ENCODE measurements at places on chromosomes 1 and 21.

GRCh38 chr1:101325144-101325543, 88.3 kb downstream of the S1PR1 start:
- DNase-seq: no peak

GRCh38 chr1:229229137-229229720, 41.7 kb upstream of the RAB4A start:
- no peak for DNase-seq

DNA sequence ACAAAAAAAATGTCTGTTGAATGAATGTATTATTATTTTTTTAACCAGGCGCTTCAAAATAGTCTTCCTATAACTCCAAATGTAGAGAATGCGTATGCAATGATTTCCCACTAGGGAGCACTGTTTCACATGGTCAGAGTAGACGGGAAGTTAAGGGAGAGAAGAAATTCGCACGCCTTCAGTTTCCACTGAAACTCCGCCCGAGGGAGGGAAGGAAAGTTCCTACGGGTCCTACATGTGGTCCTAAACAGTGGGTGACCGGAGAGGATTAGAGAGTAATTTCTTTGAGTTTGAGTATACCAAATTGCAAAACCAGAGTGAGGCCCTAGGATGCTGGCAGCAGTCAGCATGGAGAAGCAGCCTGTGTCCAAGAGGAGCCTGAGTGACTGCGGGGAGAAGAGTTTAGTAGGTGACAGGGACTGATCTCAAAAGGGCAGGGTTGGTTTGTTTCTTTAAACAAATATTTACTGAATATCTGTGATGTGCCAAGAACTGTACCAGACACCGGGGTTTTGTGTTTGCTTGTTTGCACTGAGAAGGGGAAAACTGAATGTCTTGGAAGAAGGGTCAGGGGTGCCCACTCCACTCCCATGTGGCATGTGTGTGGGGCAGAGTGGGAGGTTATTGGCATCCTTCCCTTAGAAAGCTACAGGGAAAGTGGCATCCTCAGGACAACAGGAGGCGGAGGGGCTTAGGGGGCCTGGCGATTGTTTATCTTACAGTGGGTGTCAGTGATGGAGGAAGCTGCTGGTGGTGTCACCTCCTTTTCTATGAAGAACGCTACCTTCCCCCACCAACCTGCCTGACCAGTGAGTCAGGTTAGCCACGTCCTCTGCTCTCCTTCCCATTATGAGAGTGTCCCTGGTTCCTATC, 22.8 kb downstream of the RNU5D-1 start:
- no peak for DNase-seq

DNA sequence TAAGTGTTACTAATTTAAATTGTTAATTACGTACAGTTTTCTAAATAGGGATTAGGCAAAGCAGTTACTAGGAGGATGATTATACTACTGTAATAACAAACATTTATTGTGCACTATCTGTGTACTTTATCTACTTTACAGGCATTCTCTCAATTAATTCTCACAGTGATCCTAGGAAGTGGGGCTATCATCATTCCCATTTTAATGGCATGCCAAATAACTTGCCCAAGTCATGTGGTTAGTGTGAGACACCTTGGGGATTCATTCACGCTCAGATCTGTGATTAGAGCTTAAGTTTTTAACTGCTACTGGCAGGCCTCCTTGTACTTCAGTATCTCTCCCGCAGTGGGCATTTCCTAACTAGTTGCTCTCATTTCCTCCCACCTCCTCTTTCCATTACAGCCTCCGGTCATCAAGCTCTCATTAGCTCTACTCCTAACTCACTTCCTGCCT, 11.5 kb downstream of the PHLDA3 start:
- DNase-seq: no peak

DNA sequence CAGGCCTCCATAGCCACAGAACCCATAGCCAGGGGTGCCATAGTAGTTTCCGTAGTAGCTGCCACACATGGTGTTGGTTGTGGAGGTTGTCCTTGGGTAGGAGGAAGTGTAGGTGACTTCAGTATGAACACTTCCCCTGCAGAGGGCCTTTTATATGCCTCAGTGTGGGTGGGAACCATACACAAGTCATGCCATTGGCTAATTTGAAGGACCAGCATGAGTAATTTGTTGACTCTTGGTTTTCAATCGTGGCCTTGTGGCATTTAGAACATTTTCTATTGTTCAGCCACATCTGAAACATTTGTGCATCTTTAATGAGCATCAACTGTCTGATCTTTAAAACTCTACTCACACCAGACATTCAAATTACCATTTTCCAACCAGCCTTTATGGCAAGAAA, at the start of gene KRTAP6-1:
Gene KRTAP6-1 (minus strand): TSS at position 95 of the 400 bp plus-strand sequence. CDS start 26 bp downstream, at position 69.
- DNase-seq: no peak

GRCh38 chr1:184082541-184083415, 31.2 kb downstream of the TSEN15 start:
- no peak for DNase-seq

DNA sequence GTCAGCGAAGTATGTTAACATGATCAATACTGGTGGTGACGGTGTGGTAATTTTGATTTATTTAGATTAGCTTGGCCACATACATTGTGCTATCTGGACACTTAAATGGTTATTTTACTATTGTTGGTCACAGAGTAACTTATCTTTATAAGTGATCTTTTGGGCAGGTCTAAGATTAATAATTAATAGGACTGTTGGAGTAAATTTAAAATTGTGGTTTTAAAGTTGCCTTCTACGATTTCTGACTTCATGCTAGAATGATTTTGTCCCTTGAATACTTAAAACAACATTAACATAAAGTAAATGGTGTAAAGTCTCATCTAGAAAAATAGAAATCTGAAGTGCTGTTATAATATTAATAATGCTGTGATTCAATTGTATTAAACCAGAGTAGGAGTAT, 14.7 kb downstream of the SRRM1 start:
- no peak for DNase-seq

GRCh38 chr1:233459968-233460367, 132.4 kb downstream of the MAP3K21 start:
- DNase-seq: no peak

DNA sequence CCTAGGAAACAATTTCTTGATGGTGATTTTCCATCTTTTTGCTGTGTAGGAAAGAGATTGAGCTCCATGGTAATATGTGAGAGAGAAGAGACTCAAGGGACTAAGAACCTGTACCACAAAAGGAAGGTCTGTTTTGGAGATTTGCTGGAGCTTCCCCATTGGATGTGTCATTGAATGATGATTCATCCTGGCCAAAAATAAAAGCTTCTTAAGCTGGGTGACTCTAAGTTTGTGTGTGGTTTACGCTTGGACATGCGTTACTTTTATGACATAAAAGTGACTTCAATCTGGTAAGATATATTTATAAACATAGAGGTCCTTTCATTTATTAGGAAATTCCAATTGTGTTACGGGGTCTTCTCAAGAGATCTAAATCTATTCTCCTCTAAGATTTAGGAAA, 17.4 kb upstream of the IL19 start:
- DNase-seq: no peak

GRCh38 chr1:154404511-154404931, 622 bp upstream of the IL6R start:
- no peak for DNase-seq

DNA sequence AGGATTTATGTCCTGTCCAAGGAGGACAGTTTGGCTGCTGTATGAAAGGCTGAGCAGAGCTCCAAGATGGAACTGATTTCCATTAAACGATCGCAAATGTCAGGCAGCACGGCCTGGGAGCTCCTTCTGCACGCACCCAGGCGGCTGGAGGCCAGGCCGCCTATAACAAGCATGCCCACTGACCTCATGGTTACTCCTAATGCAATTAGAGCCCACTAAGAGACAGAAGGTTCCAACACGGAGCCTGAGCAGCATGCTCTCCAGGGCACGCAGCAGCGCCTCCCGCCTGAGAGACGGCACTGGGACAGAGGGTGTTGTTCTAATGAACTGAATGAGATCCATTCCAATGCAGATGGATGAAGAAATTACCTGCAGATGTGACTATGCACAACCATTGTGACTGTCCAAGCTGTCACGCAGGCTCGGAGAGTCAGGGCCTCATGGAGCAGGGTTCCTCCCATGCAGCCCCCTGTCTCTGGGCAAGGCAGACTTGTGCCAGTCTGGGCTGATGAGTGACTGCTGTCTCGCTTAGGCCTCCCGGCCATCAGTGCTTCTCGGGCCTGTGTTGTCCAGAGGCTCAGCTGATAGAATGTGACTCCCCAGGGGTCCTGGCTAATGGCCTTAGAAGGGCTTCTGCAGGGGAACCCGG, 25.2 kb upstream of the CDCA8 start:
- no peak for DNase-seq

DNA sequence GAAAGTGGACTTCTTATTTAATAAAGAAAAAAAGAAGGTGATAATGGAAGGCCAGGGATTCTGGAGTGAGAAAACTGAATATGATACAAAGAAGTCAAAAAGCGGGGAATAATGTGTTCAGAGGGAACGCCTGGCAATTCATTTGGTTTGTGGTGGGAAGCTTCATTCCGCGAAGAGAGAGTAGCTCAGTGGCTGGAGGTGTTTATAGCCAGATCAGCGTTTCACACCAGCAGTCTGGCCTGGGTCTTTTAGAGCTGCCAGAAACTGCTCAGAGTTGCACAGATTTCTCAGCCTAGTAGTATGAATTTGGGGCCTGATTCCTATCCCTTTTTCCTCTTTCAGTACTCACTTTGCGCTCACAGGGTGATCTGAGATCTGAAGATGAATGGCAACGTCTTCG, 67.8 kb upstream of the IPO9 start:
- DNase-seq: no peak

DNA sequence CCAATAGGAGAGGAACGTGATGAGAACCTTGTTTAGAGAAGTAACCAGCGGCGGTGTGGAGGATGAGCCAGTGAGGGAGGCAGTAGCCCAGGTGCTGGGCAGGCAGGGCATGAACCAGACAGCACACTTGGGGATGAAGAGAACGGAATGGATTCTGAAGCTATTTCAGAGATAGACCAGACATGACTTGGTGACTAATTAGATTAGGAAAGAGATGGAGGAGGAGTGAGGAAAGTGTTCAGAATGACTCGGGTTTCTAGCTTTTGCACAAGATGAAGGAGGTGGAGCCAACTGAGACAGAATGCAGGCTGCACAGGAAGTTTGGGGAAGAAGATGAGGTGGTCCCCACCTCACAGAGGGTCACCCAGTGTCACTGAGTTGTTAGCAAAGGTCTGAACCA, 5.1 kb downstream of the PEF1 start:
- no peak for DNase-seq

DNA sequence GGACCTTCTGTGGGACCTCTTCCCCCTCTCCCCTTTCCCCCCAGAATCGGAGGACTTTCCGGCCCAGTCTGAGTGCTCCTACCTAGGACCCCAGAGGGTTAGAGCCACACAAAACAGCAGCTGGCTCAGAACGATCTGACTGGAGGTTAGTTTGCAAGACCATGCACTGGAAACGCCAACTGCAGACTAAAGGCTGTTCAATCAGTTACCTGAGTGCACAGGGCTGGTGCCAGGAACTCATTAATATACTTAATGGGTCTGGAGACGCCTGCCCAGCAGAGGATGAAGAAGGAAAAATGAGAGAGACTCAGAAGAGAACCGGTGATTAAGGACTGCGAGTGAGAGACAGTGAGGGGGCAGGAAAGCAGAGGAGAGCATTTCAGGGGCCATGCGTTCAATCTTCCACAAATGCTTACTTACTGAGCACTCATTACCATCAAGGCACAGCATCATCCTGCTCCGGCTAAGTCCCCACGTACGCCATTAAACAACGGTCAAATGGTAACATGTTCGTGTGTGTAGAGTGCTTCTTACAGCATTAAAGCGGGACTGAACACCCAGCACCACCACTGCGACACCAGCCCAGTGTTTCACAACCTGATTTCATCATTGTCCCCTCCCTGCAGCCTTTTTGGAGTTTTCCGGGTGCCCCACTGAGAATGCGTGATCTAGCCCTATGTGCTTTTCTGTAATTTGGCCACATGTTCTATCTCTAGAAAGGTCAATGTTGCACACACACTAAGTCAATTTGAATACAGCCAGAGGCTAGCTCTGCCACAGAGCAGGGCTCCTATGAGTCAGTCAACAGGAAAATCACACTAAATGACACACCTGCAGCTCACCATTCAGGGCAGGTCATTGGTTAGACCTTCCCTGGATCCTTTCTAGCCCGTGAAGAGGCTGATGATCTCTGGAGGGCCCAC, 7.6 kb downstream of the ENO1 start:
- DNase-seq: no peak

- DNase-seq: no peak
These were observed 5.2 kb downstream of the SLC66A1 start for GRCh38 chr1:19317126-19317910.

- no peak for DNase-seq
These were observed 1018.8 kb downstream of the AMY1C start for GRCh38 chr1:104768466-104768865.

DNA sequence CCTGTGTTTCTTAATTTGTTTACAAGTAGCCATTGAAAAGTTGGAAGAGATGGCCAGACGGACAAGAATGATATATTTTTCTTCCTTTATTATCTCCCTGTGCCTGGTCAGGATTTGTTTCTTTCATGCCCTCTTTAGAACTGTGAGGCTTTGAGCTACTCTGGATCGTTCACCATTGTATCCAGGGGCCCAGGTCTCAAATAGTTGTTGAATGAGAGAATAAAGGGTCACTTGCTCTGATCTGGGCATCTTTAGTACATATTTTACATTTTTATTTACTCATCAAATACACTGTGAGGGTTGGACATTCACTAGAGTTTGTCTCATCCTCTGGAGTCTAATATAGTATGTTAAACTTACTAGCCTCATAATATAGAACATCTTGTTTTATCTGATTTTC, 48.7 kb downstream of the IVNS1ABP start:
- no peak for DNase-seq

DNA sequence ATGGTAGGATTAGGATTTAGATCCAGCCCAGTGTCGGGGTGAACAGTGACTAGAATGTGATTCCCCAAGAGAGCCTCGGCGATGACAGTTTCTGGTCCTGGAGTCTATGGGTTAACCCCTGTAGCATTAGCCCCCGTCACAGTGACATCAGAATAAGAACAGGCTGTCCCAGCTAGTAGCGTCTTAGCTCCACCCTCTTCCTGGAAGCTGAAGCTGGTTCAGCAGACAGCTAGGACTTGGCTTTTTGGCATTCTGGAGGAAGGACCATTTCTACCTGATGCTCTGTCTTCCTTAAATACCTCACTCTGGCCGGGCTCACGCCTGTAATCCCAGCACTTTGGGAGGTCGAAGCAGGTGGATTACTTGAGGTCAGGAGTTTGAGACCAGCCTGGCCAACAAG, 5.0 kb downstream of the NDUFS2 start:
- no peak for DNase-seq

DNA sequence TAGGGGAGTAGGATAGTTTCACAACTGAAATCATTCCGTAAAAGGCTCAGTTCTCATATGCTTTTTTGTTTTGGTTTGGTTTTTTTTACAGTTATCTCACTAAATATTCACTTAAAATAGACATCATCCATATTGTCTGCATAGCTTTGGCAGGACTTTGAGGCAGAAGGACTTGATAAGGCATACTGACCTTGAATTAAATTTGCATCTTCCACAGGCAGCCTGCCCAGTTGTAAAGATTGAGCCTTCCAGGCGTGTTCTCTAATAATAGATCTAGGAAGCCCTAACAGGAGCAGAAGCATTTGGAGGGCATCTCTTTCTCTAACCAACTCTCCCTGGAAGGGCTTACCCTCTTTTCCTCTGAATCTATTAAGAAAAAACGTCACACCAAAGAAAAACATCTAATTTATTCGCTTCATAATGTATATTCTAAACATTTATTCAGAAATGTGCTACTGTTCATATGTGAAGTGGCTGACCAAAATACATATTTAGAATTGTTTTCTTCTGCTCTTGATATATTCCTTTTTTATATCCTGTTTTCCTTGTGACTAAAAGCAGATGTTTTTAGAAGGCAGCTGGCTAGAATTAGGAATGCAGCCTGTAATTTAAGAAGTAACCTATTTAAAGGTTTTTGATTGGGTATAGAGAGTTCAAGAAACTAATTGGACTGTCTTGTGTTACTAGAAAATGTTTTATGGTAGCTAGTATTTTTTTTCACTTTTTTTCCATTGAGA, 20.2 kb downstream of the DESI2 start:
- DNase-seq: no peak

All from stimulated activated CD4-positive, alpha-beta T cell treated with anti-CD3 and anti-CD28 coated beads, Interleukin-2, amount 100 ng/mL, for 48 hours (primary cell).